Thoracic aorta endothelial cell (primary cell): ENCODE measurements at places on chromosomes 13 and 19. TPM values are rescaled to one million over a fixed set of nuclear protein-coding genes. Genes with fewer than 3 reads are reported as not detected.

The CNFN gene
- not detected in 2 replicates for total RNA-seq

The IGFL3 gene
- total RNA-seq: not detected in 2 replicates

The KLK3 gene
- not detected in 2 replicates for total RNA-seq

The TUBGCP3 gene
- total RNA-seq: 32.4 and 36.0 TPM in 2 replicates

The GRIN3B gene
- total RNA-seq: 0.43 and 0.80 TPM in 2 replicates

The MYPOP gene
- 2.4 and 2.7 TPM in 2 replicates for total RNA-seq

The GJA3 gene
- not detected in 2 replicates for total RNA-seq

The ZNF101 gene
- total RNA-seq: 13.2 and 15.6 TPM in 2 replicates

The NLRP9 gene
- not detected in 2 replicates for total RNA-seq

The ATP4A gene
- not detected in 2 replicates for total RNA-seq

The RXFP2 gene
- not detected in 2 replicates for total RNA-seq

The FPR3 gene
- not detected in 2 replicates for total RNA-seq

The FXYD1 gene
- total RNA-seq: not detected in 2 replicates

The C13orf42 gene
- total RNA-seq: not detected in 2 replicates

The TRIM28 gene
- 362 and 396 TPM in 2 replicates for total RNA-seq

The TNFRSF19 gene
- 0.22 and 0.53 TPM in 2 replicates for total RNA-seq

The IGFL1 gene
- not detected in 2 replicates for total RNA-seq

The ADGRE3 gene
- total RNA-seq: not detected in 2 replicates

The CGB3 gene
- not detected in 2 replicates for total RNA-seq

The PPFIA3 gene
- total RNA-seq: 1.7 and 3.2 TPM in 2 replicates

The IFNL1 gene
- not detected in 2 replicates for total RNA-seq

The ZNF506 gene
- 4.6 and 8.8 TPM in 2 replicates for total RNA-seq

The IGFL2 gene
- not detected in 2 replicates for total RNA-seq

The FPR1 gene
- not detected in 2 replicates for total RNA-seq

The ATP8B3 gene
- total RNA-seq: 1.2 and 2.2 TPM in 2 replicates

The SULT2B1 gene
- not detected in 2 replicates for total RNA-seq

The KLK8 gene
- not detected in 2 replicates for total RNA-seq
